GM12864 (cell line): ENCODE measurements at places on chromosomes 4 and X.

- peak; percentile 91 for DNase-seq
Observed at GRCh38 chrX:2696698-2697215, 5.7 kb downstream of the CD99 start.

DNA sequence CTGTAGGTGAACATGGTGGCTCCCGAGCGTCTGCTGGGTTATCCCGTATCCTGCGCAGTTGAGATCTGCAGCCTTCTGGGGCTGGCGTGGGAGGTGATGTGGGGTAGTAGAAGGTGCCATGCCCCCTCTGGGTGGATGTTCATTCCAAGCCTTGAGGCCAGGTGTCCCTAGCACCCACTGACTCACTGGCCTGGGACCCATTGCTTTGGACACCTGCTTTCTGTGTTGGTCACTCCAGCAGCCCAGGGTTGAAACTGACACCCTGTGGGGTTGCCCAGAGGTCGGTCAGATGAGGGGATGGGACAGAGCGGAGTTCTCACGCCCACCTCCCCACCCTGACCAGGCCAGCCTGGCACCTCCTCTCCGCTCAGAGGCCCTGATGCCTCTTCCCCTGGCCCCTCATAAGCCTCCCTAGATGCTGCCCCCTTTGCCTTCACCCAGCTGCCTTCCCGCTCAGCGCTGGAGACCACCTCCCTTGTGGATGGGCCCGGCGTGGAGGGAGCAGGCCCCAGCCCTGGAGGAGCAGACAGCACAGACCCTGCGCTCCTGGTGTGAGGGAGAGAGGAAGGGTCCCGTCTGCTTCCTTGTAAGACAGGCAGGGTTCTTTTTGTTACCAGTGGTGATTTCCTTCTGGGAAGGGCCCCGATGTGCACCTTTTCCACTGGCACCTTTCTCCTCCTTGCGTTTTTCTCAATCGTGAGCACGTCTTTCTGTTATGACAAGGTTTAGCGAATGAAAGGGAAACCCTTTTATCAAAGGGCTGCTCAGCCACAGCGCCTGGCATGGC, 2.0 kb downstream of the DOK7 start:
- no peak for DNase-seq

- DNase-seq, result no peak
Observed at GRCh38 chrX:22650691-22651090, 349.1 kb upstream of the DDX53 start.

DNA sequence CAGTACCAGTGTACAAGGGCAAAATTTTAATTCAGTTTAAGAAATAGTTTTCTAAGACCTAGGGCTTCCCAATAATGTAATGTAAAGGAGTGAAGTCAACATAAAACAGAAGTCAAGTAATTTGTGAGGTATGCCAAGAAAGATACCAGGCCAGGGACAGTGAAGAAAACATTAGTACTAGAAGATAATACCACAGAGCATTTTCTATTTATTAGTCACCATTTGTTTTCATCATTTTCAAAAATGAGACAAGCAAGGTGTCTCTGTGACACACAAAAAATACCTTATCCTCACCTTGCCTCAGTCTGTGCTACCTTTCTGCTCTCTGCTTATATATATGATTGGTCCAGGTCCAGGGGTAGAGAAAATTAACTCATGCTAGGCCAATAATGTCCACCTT, 46.8 kb downstream of the VEGFC start:
- no peak for DNase-seq

GRCh38 chr4:163003979-163004378, 162.7 kb downstream of the NAF1 start:
- no peak for DNase-seq

DNA sequence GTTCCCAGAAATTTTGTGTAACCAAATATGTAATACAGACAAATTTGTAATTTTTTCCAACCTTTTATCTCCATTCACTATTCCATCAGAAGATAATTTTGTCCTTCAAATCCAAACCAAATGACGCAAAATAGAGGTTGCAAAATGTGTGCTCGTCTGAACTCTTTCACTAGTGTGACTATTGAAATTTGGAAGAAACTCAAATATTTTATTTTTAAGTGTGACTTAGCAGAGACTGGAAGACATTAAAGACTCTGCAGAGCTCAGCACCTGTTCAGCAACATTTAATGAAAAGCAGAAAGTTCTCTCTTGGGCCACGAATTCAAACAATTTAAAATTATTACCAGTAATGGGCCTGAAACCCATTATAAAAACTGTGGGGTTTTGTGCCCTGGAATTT, 30.0 kb upstream of the APELA start:
- DNase-seq, result no peak

- no peak for DNase-seq
Observed at GRCh38 chr4:37641886-37642849, 44.0 kb downstream of the RELL1 start.

GRCh38 chr4:140641105-140641555, 72.4 kb upstream of the UCP1 start:
- DNase-seq, result no peak

DNA sequence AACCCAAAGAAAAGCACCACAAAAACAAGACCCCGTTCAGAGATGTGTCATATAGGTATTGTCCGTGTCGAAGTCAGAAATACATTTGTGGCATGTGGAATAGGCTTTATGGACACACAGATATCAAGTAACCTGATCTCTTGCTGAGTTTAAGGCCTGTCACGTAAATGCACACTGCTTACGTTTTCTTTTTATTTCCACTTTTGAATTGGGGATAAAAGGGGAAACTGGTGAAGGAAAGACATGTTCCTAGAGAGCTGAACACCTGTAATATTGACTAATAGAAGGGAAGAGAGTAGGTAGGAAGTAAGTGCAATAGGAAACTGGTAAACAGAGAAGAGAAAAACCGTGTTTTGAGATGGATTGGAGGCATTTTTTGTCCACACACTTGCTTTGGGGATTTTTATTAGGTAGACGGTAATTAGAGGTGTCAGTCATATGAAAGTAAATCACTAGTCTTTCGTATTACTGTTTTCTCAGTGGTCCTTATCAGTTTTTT, 24.9 kb downstream of the TMEM131L start:
- DNase-seq, result no peak

DNA sequence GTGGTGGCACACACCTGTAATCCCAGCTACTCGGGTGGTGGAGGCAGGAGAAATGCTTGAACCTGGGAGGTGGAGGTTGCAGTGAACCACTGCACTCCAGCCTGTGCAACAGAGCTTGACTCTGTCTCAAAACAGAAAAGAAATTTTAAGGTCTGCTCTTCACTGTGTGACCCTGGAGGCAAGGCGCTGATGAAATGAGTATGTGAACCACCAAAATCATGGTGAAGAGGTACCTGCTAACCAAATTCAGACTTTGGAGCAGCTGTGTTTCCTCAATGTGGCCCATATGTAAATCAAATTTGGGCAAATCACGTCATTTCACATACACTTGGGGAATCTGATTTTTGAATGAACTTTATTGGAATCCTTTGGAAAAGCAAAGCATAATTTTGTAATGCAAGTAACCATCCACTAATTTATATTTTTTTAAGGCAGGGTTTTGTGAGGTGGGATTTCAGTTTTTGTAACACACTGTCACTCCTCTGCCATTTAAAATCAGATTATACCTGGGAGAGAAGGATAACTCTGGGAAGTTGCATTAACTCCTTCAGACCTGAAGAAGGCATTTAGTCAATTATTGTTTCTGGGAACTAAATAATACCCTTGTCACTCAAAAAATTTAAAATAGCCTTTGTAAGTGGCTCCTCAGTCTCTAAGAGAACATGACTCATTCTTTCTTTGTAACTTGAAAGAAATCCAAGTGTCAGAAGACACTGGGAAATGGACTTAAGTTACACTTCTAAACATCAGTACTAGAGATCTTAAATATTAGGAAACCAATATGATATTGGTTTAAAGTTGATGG, 24.0 kb downstream of the DOCK11 start:
- no peak for DNase-seq

- no peak for DNase-seq
Observed at GRCh38 chr4:13461191-13461905, 22.8 kb downstream of the RAB28 start.
